Stimulated activated CD8-positive, alpha-beta memory T cell treated with anti-CD3 and anti-CD28 coated beads, Interleukin-15, amount 100 ng/mL, for 1 hour (primary cell): ENCODE measurements at places on chromosomes 3 and 15.
A peak's percentile ranks its signal among the peaks of the same experiment; 100 is the strongest.

DNA sequence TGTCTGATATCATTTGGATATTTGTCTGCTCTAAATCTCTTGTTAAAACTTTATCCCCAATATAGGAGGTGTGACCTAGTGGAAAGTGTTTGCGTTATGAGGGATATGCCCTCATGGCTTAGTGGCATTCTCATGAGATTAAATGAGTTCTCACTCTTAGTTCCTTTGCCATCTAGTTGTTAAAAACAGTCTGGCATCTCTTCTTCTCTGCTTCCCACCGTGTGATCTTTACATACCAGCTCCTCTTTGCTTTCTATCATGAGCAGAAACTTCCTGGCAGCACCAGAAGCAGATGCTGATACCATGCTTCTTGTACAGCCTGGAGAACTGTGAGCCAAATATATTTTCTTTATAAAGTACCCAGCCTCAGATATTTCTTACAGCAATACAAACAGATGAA lies 33.0 kb downstream of the NLGN1 start:
- DNase-seq = no peak

GRCh38 chr3:173513123-173513522 lies 115.6 kb downstream of the NLGN1 start:
- no peak for DNase-seq

DNA sequence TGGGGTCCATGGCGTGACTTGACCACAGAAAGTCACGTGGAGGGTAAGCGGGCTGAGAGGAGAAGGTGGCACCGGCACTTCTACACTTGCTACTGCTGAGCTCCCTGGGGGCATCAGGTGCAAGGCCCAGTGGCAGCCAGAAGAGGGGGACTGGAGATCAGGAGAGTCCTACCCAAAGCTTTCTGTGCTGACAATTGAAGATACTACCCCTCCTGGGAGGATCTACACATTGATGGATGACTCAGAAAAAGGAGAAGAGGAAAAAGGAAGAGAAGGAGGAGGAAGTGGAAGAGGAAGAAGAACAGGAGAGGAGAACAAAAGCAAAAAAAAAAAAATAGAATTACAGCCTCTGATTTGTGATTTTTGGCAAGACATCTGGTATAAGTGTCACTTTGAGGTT lies 41.2 kb downstream of the MYO5C start:
- no peak for DNase-seq

GRCh38 chr15:57565311-57565710 lies 26.4 kb upstream of the MYZAP start:
- no peak for DNase-seq

DNA sequence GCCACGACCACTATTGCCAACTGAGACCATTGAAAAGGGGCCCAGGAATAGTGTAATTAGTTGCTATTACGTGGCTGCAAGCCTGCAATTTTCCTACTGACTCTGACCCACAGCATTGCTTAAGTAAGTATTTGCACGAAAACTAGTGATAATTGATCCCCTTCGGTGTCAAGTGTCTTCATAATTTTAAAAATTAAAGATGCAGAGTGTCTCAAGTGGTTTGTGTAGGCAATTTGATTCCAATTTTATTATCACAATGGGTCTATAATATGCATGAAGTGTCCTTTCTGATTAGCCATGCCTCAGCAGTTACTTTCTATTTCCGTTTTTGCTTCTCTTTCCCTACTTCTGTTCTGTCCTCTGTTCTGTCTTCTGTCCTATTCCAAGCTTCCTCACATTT lies 259.2 kb downstream of the C3orf38 start:
- DNase-seq = no peak

DNA sequence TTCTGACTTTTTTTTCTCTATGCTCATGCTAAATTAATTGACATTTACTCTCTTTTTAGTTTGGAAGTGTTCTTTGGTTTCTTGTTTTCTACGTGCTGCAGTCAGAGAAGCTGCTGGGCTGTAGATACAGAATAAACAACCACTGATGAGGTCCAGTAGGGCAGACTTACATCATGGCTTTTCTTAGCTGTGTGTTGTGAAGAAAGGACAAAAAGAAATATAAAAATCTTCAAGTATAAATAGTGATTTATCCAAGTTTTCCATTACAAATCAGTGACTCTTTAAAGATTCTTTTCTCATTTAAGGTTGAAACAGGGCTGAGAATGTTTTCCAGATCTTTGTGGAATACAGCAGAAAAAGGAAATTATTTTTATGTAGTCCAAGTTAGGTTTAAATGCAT lies 122.2 kb downstream of the CMSS1 start:
- DNase-seq = no peak

DNA sequence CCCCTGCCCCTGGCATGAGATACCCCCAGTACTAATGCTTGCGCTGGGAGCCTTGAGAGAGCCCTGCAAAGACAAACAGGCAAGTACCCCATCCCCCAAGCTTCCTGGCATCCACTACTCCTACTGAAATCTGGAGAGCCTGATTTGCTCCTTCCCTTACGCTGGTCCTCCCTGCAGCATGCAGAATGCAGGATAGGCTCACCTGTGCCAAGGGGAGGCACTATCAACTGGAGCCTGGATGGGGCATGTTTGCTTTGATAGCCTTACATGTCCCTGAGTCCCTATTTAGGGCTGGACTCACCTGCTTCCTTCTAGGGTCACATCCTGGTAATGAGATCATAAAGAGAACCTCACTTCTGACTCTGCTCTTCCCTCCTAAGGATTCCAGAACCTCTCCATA lies 42.9 kb downstream of the RAB11A start:
- DNase-seq = no peak

GRCh38 chr15:29890336-29891095 lies 68.2 kb upstream of the TJP1 start:
- no peak for DNase-seq

- peak; percentile 57 for DNase-seq
These were observed 1.1 kb downstream of the CELSR3 start for GRCh38 chr3:48661501-48662144.

- DNase-seq = no peak
These were observed 380.7 kb upstream of the GOLIM4 start for GRCh38 chr3:168476360-168476980.

- no peak for DNase-seq
These were observed 37.8 kb downstream of the LMCD1 start for GRCh38 chr3:8539419-8539818.

DNA sequence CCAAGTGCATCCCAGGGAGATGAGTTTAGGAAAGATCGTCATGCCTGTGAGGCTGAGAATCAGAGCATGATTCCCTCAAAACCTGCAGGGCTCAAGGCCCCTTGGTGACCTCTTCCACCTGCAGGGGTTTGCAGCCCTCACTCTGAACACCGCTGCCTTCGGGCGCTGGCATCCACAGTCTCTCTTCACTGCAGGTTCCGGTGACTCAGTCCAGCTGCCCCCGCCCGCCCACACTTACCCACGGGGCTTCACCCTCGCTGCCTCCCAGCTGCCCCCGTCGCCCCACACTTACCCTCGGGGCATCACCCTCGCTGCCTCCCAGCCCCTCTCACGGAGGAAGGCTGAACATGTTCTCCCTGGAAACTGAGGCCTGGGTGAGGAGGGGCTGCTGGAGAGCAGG lies 277.1 kb downstream of the XXYLT1 start:
- no peak for DNase-seq

GRCh38 chr3:94294806-94295205 lies 231.9 kb downstream of the NSUN3 start:
- DNase-seq = no peak

DNA sequence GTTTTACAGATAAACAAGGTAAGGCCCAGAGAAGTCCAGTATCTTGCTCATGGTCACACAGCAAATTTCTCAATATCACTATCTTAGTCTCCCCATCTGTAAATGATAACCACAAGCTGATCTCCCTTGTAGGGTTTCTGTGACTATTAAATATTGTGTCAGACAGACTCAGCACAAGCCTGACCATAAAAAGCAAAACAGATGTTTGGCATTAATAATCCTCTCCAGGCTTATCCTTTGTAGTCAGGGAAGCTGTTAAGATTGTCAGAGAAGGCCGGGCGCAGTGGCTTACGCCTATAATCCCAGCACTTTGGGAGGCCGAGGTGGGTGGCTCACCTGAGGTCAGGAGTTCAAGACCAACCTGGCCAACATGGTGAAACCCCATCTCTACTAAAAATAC lies 173.2 kb upstream of the PRICKLE2 start:
- no peak for DNase-seq

GRCh38 chr3:129181819-129182218 lies 1.9 kb downstream of the CNBP start:
- no peak for DNase-seq

DNA sequence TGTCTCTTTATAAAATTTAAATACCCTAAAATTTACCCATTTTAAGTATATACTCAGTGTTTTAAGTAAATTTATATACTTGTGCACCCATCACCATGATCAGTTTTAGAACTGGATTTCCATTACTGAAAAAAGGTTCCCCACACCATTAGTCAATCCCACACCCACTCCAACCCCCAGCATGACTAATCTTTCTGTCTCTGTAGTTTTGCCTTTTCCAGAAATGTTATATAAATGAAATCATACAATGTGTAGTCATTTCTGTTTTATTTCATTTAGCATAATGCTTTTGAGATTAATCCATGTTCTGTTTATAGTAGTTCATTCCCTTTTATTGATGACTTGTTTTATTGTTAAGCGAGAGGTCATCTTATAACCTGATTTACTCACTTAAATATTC lies 66.1 kb upstream of the LIMD1 start:
- DNase-seq = no peak

DNA sequence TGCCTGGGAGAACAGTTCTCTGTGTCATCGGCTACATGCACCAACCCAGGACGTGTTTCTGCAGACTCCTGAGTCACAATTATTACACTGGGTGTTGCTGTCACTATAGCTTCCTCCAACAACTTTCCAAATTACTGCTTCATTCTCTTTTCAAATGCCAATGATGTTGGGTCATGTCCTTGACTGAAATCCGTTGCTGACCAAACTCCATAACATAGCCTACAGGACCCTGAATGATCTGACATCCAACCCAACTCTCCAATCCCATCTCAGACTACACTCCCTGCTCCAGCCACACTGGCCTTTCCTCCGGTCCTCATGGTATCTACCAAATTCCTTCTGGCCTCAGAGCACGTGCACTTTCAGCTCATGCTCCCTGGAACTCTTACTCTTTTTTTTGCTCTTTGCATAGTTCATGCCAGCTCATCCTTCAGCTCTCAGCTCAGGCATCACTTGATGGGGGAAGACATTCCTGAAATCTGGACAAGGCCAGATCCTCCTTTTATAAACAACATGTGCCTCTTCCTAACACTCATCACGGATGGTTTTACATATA lies 108.8 kb upstream of the PTPRG start:
- no peak for DNase-seq

DNA sequence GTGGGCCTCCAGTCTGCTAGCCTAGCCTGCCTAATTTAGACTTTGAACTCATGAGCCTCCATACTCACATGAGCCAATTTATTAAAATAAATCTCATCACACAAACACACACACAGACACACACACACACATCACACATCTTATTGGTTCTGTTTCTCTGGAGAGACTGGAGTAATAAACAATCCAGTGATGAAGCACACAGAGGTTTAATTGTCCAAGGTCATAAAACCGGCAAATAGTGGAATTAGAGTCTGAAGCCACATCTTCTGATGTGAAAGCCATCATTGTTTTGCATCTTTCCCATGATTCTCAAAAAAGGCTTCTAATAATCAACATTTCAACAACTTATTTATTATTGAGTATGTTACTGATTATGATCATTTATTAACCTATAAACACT lies 249.4 kb upstream of the KCNH8 start:
- DNase-seq = no peak

DNA sequence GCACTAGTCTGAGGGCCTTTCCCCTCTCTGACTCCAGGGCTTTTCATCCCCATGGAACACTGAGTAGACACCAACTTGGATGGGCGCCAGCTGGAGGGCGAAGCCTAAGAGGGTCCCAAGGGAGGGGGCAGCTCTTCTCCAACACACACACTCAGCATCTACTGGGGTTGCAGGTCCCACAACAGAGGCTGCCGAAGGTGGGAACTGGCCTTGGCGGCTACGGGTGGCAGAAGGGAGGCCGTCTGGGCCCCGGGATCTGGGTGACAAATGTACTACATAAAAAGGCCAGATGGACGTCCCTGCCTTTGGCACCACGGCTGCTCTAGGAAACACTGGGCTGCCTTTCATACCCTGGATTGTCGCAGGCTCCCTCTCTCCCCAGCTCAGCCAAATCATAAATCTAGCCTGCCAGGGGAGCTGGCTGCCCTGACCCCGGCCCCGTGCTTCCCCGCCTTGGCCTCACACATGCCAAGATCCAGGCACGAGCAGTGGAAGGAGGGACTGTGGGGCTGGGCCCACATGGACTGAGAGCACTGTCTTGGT lies 31.5 kb downstream of the SEMA5B start:
- DNase-seq = no peak

DNA sequence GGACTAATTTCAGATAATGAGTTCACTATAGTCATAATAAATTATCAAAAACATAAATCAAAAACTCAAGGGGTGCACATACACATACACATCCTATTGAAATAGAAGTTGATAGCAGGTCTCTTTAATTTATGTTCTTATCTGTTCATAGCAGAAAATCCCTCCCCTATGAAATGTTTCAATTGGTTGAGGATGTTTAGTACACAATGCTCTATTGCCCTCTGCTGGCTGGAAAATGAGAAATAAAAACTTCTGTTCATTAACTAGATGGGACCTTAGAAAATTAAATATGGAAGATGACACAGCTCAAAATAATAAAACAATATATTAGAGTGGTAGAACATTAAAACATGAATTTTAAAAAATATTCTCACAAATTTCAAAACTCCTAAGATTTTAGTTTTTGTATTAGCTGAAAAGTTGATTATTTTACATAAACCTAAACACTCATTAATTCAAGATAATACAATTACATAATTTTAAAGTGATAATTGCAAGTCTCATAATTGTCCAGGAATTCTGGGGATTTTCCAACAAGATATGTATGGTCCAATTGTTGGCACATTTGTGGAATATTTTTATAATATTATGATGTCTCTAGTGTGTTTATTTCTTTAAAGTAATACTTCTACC lies 735.0 kb downstream of the ROBO1 start:
- no peak for DNase-seq

GRCh38 chr3:144362126-144362525 lies 390.5 kb downstream of the DIPK2A start:
- no peak for DNase-seq

- no peak for DNase-seq
These were observed 61.6 kb downstream of the WWTR1 start for GRCh38 chr3:149596134-149596770.

DNA sequence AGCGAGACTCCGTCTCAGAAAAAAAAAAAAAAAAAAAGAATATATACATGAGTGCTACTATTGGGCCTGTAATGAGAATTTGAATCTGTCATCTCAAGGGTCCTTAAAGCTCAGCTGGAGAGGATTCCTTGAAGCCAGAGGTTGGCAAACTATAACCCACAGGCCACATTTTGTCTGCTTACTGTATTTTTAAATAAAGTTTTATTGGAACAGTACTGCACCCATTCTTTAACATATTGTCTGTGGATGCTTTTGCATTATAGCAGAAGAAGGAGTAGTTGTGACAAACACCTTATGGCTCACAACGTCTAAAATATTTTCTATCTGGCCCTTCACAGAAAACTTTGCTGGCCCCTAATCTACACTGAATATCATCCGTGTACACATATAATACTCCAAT lies 60.7 kb downstream of the SGO1 start:
- no peak for DNase-seq

- DNase-seq = no peak
These were observed 44.4 kb downstream of the ST3GAL6 start for GRCh38 chr3:98807561-98807960.

GRCh38 chr3:155651489-155652218 lies 93.2 kb downstream of the PLCH1 start:
- DNase-seq = no peak
